ENCODE measurements at places on chromosomes 3 and 15. TPM values are rescaled to one million over a fixed set of nuclear protein-coding genes. Genes with fewer than 3 reads are reported as not detected.

- no peak overlapping the region for H3K27ac ChIP-seq
- H3K27me3 ChIP-seq = no peaks in the 10 kb centered on the region
- DNase-seq = no peak
- no peak overlapping the region for H3K4me3 ChIP-seq
- no peaks in the 10 kb centered on the region for H3K36me3 ChIP-seq
Measured at GRCh38 chr3:100198579-100199269, 62.1 kb upstream of the TBC1D23 start.

- H3K4me3 ChIP-seq = no peak overlapping the region
- no peak for DNase-seq
- H3K27ac ChIP-seq = no peak overlapping the region
- no peaks in the 10 kb centered on the region for H3K4me1 ChIP-seq
- H3K36me3 ChIP-seq = no peaks in the 10 kb centered on the region
- no peaks in the 10 kb centered on the region for H3K27me3 ChIP-seq
Measured at GRCh38 chr3:139527265-139527664, 12.3 kb downstream of the RBP1 start.

ANKRD34C gene
- not detected for total RNA-seq

- no peak overlapping the region for H3K27ac ChIP-seq
- no peak overlapping the region for H3K4me3 ChIP-seq
- peaks cover 3% of the 10 kb centered on the region for H3K27me3 ChIP-seq
- H3K4me1 ChIP-seq = no peaks in the 10 kb centered on the region
- DNase-seq = no peak
Measured at GRCh38 chr3:141779667-141780066, 16.5 kb downstream of the GRK7 start.

WNT5A gene
- not detected for total RNA-seq

- H3K4me1 ChIP-seq = peaks cover 40% of the 10 kb centered on the region
- H3K36me3 ChIP-seq = peaks cover 59% of the 10 kb centered on the region
- H3K4me3 ChIP-seq = no peak overlapping the region
- H3K27me3 ChIP-seq = no peaks in the 10 kb centered on the region
Measured at GRCh38 chr3:160434071-160434470, 15.5 kb downstream of the TRIM59 start.

DNA sequence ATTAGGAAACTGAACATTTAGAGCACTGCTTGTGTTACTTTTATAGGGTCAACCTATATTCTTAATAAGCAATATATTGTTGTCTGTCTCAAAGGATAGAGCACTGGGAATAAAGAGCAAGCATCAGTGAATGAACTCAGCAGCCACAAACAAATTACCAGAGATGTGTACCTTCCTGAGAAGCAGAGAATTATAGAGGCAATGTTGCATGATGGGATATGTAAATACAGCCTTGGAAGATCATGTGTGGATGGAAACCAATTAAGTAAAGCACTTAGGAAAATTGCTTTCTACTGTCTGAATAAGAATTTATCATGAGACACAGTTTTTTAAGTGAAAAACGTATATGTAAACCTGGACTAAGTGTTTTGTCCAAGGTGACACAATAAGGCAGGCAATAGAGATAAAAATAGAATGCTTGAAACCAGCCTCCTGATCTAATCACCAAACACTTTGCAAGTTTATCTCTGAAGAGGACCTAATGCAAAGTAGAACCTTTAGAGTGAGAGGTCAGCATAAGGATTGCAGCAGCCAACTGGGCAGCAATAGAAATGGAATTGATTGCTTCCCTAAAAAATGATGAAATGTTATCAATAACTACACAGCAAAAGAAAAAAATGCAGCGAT, 848.0 kb downstream of the TUSC7 start:
- no peaks in the 10 kb centered on the region for H3K4me1 ChIP-seq
- no peaks in the 10 kb centered on the region for H3K36me3 ChIP-seq
- no peak overlapping the region for H3K27ac ChIP-seq
- H3K27me3 ChIP-seq = no peaks in the 10 kb centered on the region
- DNase-seq = no peak

DNA sequence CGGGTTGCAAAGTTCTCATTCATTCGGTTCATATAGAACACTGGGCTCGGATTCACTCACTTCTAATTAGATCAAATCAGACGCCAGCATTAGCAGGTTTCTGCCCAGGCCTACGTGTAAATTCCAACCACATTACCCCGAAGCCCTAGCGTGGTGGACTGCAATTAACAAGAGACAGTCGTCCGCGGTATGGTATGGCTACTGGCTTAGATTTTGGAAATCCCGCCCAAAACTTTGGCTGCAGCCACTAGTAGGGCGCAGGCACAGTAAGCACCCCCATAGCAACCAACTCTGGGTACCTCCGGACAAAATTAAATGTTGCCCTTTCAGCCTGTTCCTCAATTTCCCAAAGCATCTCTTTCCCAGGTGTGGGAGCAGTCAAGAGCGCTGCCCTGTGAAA, 771 bp downstream of the RARRES1 start:
- no peak overlapping the region for H3K27ac ChIP-seq
- peaks cover 14% of the 10 kb centered on the region for H3K4me1 ChIP-seq
- no peak overlapping the region for H3K4me3 ChIP-seq
- no peaks in the 10 kb centered on the region for H3K27me3 ChIP-seq

GOLGA8R gene
- total RNA-seq = 0.69 TPM

DNA sequence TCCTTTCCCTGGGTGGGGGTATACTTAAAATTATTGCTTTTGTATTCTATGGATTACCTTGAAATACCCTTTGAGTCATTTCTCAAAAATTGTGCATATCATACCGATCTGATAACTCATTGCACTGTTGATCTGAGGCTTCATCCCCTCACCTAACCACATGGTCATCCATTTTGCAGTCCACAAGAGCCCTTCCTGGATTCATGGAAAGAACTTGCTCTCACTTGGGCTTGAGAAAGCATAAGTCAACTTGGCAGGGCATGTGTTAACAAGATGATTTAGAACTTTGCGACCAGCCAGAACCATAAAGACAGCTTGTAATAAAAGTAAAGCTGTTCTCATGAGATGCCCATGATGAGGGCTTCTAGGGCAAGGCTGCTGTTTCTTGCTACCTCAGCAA, 22.2 kb downstream of the MME start:
- no peak for DNase-seq
- no peak overlapping the region for H3K4me3 ChIP-seq
- H3K4me1 ChIP-seq = no peaks in the 10 kb centered on the region
- no peak overlapping the region for H3K27ac ChIP-seq

DNA sequence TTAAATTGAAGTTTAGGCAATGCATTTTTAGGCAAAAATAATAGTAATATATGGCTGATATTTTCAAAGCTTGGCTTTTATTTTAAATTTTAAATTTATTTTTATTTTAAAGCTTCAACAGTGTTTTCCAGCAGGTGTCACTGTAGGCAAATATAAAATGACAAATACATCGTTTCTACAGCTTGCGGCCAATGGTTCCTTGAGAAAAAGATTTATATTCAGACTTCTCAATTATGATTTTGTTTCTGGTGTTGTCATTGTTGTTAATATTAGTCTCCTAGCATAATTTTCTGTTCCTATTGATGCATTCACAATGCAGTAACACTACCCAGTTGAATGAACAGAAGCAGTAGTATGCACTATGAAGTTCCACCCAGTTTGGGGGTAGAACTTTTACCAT, 220.7 kb upstream of the DNAJC19 start:
- no peak overlapping the region for H3K4me3 ChIP-seq
- H3K36me3 ChIP-seq = no peaks in the 10 kb centered on the region
- H3K27ac ChIP-seq = no peak overlapping the region
- H3K27me3 ChIP-seq = no peaks in the 10 kb centered on the region
- H3K4me1 ChIP-seq = no peaks in the 10 kb centered on the region

- H3K27ac ChIP-seq = no peak overlapping the region
- no peak overlapping the region for H3K4me3 ChIP-seq
- H3K36me3 ChIP-seq = no peaks in the 10 kb centered on the region
Measured at GRCh38 chr3:61803983-61804382, 242.6 kb downstream of the PTPRG start.

GRCh38 chr3:52473026-52473425, 17.6 kb downstream of the NISCH start:
- no peak overlapping the region for H3K4me3 ChIP-seq
- peaks cover 83% of the 10 kb centered on the region for H3K36me3 ChIP-seq
- no peak overlapping the region for H3K27ac ChIP-seq
- H3K4me1 ChIP-seq = no peaks in the 10 kb centered on the region
- DNase-seq = no peak
- no peaks in the 10 kb centered on the region for H3K27me3 ChIP-seq

SCN10A gene
- total RNA-seq = not detected

- no peak overlapping the region for H3K27ac ChIP-seq
- H3K27me3 ChIP-seq = peaks cover 4% of the 10 kb centered on the region
Measured at GRCh38 chr15:91307601-91308000, 207.5 kb downstream of the SV2B start.

GRCh38 chr15:26841514-26841913, 25.3 kb upstream of the GABRA5 start:
- H3K27ac ChIP-seq = no peak overlapping the region
- H3K27me3 ChIP-seq = no peaks in the 10 kb centered on the region
- no peak for DNase-seq
- no peak overlapping the region for H3K4me3 ChIP-seq
- no peaks in the 10 kb centered on the region for H3K36me3 ChIP-seq
- no peaks in the 10 kb centered on the region for H3K4me1 ChIP-seq

- H3K27me3 ChIP-seq = no peaks in the 10 kb centered on the region
- H3K4me3 ChIP-seq = no peak overlapping the region
- no peak for DNase-seq
Measured at GRCh38 chr15:56678571-56678970, 54.7 kb downstream of the ZNF280D start.

- no peaks in the 10 kb centered on the region for H3K27me3 ChIP-seq
- no peak overlapping the region for H3K4me3 ChIP-seq
- no peak overlapping the region for H3K27ac ChIP-seq
- no peaks in the 10 kb centered on the region for H3K4me1 ChIP-seq
Measured at GRCh38 chr3:114846252-114846651, 300.8 kb downstream of the ZBTB20 start.

DNA sequence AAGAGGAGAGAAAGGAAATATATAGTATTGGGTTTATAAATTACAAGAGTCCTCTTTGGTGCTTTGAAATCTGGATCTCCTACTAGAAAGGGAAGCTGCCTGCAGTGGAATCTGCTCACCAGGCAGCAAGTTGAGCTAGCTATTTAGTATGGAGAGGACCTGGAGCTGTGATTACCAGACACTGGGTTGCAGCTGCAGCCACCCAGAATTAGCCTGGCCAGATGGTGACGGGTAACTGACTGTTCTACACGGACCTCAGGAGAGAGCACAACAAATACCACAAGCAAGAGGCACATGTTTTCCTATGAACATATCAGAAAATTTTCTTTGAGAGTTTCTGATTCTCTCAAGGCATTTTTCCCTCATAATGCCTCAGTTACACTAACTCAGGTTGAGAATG, 46.5 kb downstream of the SYNPR start:
- no peak overlapping the region for H3K4me3 ChIP-seq
- H3K27me3 ChIP-seq = no peaks in the 10 kb centered on the region
- H3K4me1 ChIP-seq = no peaks in the 10 kb centered on the region
- H3K36me3 ChIP-seq = no peaks in the 10 kb centered on the region
- no peak overlapping the region for H3K27ac ChIP-seq

DNA sequence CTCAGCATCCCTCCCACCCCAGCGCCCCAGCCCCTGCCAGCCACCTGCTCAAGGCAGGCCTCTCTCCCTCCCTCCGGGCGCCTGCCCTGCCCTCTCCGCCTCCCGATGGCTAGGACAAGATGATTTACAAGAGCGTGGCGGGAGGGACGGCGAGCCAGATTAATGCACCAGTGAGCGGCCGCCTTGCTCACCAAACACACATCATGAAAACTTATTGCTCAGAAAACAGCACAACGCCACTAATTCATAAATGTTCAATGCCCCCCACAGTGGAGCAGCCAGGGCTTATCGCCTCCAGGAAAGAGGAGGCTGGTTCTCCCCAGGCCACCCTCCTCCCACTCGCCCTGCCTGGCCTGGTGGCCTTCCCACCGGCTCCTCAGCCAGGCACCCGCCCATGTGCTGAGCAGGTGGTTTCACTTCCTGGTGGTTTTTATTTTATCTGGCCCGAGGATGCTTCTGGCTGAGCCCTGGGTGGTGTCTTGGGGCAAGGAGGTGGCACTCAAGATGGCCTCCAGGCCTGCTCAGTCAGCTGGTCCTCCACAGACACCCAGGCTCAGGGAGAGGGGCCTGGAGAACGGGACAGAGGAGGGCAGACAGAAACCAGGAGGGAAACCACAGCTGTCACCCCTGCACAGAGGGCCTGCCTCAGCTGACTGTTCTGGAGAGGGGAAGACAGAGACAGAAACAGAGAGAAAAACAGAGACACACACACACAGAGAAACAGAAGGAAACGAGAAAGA, 284.9 kb downstream of the UACA start:
- no peaks in the 10 kb centered on the region for H3K36me3 ChIP-seq
- DNase-seq = no peak
- H3K27me3 ChIP-seq = peaks cover 12% of the 10 kb centered on the region

DNA sequence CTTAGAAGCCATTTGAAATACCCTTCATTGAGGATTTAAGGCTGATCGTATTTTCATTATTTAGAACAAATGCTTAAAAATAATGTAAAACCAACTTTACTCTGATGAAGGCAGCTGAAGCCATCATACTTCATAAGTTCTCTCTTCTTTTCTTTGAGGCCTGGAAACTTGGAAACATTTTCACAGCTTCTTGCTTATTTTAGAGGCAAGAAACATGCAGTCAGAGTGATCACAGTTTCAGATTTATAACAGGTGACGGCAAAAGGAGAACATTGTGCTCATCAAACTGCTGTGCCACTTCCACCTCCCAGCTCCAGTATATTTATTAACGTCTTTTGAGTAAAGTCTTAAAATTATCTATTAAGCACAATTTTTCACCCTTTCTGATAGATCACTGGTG, 376.1 kb downstream of the PTPRG start:
- H3K4me3 ChIP-seq = no peak overlapping the region
- no peak for DNase-seq
- no peaks in the 10 kb centered on the region for H3K4me1 ChIP-seq
- H3K36me3 ChIP-seq = no peaks in the 10 kb centered on the region
- no peak overlapping the region for H3K27ac ChIP-seq

- H3K4me3 ChIP-seq = no peak overlapping the region
- no peak overlapping the region for H3K27ac ChIP-seq
- DNase-seq = no peak
- H3K27me3 ChIP-seq = no peaks in the 10 kb centered on the region
- H3K4me1 ChIP-seq = no peaks in the 10 kb centered on the region
- peaks cover 24% of the 10 kb centered on the region for H3K36me3 ChIP-seq
Measured at GRCh38 chr15:40006646-40007045, 32.3 kb downstream of the SRP14 start.

CAMP gene
- total RNA-seq = not detected

GRCh38 chr15:41881086-41881485, 12.8 kb downstream of the SPTBN5 start:
- H3K4me1 ChIP-seq = peaks cover 4% of the 10 kb centered on the region
- DNase-seq = no peak
- H3K36me3 ChIP-seq = no peaks in the 10 kb centered on the region
- H3K27ac ChIP-seq = no peak overlapping the region
- no peak overlapping the region for H3K4me3 ChIP-seq

TMEM212 gene
- total RNA-seq = not detected

DNA sequence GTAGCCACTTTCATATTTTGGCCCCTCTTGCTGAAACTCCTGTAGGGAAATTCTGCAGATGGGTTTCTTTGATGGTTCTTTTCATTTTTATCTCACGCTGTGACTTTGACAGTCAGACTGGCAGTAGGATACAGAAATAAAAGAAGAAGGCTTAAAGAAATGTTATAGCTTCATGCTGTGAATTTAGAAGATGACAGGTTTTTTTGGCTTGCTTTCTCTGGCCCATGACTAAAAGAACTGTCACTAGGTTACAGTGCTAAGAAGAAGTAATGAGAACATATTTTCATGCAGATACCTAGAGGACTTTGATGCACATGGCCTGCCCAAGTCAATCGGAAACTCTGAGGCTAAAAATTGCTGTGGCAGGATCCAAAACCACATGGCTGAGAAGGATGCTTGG, 334.5 kb downstream of the EPHA6 start:
- no peak for DNase-seq
- no peaks in the 10 kb centered on the region for H3K36me3 ChIP-seq
- no peak overlapping the region for H3K4me3 ChIP-seq
- H3K27me3 ChIP-seq = no peaks in the 10 kb centered on the region
- H3K27ac ChIP-seq = no peak overlapping the region

ADCY5 gene
- not detected for total RNA-seq
